Activated CD4-positive, alpha-beta T cell treated with anti-CD3 and anti-CD28 coated beads, Interleukin-2, amount 50 U/mL, for 4 hours (primary cell): ENCODE measurements at places on chromosomes 11 and 22.

DNA sequence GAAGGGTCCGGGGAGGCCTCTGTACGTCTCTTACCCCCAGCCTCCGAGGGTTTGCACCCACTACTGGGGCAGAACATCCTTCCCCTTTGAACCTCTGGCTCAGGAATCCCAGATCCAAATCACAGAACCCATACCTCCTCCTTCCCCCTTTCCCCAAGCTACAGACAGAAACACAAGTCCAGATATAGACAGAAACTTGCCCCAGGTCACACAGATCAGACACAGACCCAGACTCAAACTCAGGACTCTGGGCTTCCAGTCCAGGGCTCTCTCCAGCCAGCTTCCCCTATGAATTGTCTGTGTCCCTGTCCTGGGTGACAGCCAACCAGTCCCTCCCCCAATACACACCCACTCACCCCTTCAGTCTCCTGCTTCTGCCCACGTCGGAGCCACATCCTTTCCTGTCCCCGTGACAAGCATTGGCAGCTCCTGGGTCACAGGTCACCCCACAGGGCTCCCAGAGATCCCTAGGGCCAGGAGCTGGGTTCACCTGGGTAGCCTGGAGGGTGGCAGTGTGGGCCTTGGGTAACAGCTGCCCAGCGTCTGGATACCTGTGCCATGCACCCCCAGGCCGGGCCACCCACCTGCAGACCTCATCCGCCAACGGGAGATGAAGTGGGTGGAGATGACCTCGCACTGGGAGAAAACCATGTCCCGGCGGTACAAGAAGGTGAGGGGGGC is 772 bp downstream of the TBC1D10C start:
- peak; percentile 52 for DNase-seq

DNA sequence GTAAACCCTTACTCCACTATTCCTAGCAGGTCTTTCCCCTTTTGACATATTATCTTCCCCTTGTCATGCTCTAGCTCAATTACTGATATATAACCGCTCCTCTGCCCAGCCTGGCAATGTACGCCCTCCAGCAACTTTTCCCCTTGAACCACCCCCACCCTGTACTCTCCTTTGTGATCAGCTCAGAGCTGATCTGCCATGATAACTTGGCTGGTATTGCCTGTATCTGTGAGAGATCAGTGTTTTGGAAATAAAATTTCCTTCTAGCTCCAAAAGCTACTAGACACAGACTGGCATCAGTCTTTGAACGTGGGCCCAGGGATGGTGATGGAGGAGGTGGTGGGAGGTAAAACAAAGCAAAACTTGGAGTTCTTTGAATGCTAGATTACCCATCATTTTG is 42.9 kb downstream of the DIXDC1 start:
- DNase-seq: no peak

DNA sequence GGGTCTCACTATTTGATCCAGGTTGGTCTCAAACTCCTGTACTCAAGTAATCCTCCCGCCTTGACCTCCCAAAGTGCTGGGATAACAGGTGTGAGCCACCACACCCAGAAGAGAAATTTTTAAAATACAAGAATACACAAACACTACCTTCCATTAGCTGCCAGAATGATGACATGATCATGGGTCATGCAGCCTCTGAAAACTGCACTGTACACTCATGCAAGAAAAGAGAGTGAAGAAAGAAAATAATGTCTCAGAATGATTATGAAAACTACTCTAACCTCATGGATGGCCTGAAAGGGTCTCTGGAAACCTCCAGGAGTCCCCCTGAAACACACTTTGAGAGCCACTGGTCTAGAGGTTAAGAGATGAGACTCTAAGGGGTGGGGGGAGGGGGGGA is 18.8 kb downstream of the VPS37C start:
- no peak for DNase-seq

DNA sequence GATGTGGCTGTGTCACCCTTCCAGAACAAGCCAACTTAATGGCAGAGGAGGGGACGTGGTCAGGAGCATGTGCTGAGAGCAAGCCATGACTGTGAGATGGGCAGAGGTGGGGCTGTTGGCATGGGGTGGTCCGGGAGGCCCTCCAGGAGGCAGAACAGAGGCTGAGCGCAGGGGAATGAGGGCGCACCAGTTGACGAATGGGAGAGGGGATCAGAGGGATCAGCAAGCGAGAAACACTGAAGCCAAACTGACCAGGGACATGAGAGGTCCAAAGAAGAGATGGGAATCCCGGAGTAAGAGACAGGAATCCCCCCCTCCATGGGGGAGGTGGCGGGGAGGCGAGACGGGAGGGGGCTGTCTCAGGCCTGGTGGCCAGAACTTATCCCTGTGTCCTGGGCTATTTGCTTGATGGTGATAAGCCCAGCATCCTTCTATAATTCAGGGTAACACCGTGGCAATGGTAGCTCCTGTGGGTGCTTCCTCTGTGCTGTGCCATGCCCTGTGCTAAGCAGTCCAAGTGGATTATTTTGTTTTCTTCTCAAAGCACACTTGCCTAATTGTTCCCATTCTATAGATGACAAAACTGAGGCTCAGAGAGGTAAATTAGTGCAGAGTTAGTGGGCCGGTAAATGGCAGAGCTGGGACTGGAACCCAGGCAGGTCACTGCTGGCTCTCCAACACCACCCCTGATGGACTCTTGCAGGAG is 83.4 kb upstream of the SHISAL1 start:
- DNase-seq: no peak

GRCh38 chr11:112221274-112221835 is 4.9 kb upstream of the PTS start:
- no peak for DNase-seq

DNA sequence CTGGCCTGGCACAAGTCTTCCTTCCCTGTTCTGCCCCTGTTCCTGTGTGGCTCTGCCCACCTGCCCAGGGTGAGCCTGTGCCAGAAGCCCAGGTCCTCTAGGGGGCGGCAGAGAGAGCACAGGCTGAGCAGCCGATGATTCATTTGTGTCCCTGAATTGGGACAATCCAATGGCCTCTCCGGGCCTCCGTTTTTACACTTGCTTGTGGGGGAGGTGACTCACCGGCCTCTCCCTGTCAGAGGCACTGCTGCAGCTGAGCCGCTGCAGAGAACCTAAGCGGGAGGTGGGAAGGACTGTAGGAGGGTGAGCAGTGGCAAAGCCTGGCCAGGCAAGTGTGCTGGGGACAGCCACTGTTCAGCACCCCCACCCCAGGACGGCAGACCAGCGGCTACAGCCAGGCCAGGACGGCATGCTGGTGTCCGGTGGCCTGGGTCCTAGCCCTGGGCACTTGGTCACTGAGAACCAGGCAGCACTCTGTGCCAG is 65.2 kb upstream of the LMO1 start:
- peak; percentile 28 for DNase-seq

DNA sequence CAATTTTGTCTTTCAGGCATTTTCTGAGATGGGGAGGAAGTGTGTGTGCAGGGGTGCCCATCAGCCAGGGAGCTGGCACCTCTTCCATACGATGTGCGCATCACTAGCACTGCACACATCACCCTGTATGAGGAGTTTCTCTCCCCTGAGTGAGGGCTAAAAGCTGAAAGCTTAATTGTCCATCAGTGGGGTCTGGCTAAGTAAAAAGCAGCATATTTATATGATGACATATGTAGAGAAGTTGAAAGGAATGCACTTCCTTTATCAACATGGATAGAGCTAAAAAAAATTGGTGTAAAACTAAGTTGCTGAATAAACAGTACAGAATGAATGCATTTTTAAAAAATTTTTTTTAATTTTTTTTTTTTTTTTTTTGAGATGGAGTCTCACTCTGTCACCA is 4.0 kb downstream of the VSTM5 start:
- no peak for DNase-seq

DNA sequence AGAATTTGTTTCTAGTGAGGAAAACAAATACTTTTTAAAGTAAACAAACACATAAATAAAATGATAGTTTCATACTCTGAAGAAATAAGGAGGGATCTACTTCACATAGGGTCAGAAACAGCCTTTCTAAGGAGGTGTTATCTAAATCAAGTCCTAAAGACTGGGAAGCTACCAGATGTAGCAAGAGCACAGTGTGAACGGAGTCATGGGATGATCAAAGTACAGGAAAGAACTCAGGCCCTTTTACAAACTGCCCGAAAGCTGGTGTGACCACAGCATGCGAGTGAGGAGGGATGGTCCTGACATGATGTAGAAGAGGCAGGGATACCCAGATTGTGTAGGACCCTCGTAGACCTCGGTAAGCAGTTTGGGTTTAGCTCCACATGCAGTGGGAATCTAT is 102.8 kb downstream of the ARHGAP32 start:
- DNase-seq: no peak

DNA sequence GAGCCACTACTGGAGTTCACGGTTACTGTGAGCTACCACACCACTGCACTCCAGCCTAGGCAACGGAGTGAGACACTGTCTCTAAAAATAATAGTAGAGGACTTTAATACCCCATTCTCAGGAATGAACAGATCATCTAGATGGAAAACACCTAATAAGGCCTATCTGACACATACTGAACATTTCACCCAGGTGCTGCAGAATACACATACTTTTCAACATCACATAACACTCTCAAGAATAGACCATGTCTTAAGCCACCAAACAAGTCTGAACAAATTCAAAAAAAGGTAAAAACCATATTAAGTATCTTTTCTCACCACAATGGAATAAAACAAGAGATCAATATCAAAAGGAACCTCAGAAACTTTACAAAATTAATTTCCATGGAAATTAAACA is 37.9 kb downstream of the DDIAS start:
- no peak for DNase-seq

GRCh38 chr11:45660729-45661438 is 4.5 kb downstream of the CHST1 start:
- DNase-seq: no peak

- DNase-seq: no peak
These were observed 81.6 kb upstream of the LARGE1 start for GRCh38 chr22:34001701-34002466.

GRCh38 chr11:42175203-42175602 is 715.8 kb upstream of the LRRC4C start:
- DNase-seq: no peak

GRCh38 chr22:21657360-21658032 is 8.3 kb upstream of the PPIL2 start:
- DNase-seq: peak; percentile 60

- DNase-seq: no peak
These were observed 266.3 kb downstream of the DDX10 start for GRCh38 chr11:108931168-108931567.

GRCh38 chr11:74957937-74958629 is 9.0 kb downstream of the SPCS2 start:
- DNase-seq: no peak

DNA sequence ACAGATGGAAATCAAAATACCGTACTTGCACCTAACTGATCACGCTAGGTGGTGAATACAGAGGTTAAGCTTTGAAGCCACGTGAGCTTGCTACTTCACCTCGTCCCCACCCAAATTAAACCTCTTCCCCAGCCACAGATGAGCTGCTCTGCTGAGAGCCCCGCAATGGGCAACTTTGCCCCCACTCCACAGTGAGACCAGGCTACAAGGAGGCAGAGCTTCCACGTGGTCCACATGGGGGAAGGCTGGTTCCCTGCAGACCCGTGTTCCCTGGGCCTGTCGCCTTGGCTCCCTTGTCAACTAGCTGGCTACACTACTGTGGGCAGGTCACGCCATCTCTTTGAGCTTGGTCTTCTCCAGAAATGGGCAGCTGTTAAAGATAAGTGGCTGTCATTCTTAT is 10.9 kb downstream of the CD5 start:
- no peak for DNase-seq

- no peak for DNase-seq
These were observed 144.9 kb downstream of the PGR start for GRCh38 chr11:100984668-100985067.

- no peak for DNase-seq
These were observed 2.2 kb downstream of the CD6 start for GRCh38 chr11:60973699-60974098.

GRCh38 chr11:15800111-15800800 is 556.1 kb downstream of the SOX6 start:
- DNase-seq: no peak

GRCh38 chr11:110113505-110113904 is 20.3 kb downstream of the ZC3H12C start:
- no peak for DNase-seq

DNA sequence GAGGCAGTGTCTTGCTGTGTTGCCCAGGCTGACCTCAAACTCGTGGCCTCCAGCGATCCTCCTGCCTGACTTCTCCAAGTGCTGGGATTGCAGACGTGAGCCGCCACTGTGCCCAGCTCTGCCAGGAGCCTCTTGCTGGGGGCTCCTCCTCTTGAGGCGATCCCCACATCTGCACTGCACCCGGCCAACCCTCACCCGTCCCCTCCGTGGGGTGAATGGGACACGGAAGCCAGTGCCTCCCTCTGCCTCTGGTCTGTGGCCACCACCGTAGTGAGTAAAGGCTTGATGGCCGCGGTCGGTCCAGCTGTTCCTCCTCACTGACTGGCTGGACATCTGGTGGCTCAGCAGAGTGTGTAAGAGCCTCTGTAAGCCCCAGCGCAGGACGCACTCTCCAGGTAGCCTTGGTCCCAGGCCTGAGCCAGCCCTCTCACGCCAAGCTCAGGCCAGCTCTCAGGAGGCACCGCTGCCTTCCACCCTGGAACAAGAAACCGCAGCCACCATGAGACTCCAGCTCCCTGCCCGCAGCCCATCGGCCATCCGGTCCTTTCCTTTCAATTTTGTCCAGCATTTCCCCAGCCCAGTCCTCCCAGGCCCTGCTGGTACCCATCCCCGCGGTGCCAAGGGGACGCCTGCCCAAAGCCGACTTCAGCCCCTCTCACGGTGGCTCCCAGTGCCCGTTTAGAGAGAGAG is 100.3 kb downstream of the BRD1 start:
- no peak for DNase-seq

GRCh38 chr22:46549971-46550641 is 12.7 kb upstream of the CELSR1 start:
- DNase-seq: no peak

- DNase-seq: peak; percentile 16
These were observed 56.0 kb downstream of the DCUN1D5 start for GRCh38 chr11:103035791-103036434.

- DNase-seq: no peak
These were observed 97.0 kb downstream of the C11orf65 start for GRCh38 chr11:108370315-108370714.

- no peak for DNase-seq
These were observed 14.4 kb upstream of the PAMR1 start for GRCh38 chr11:35539781-35540281.

- no peak for DNase-seq
These were observed 4.1 kb downstream of the LRRC56 start for GRCh38 chr11:541433-541885.

DNA sequence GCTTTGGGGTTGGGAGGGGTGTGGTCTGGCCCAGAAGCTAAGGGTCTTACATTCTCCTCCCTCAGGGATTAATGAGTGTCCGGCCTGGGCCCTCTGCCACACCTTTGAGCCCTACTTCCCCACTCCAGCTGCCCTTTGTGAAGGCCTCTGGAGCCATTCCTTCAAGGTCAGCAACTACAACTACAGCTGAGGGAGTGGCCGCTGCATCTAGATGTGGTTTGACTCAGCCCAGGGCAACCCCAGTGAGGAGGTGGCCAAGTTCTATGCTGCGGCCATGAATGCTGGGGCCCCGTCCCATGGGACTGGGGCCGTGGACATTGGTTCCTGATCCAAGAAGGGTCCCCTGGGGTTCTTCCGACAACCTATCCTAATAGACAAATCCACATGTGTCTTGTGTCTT is 14.3 kb upstream of the FOLR1 start:
- no peak for DNase-seq
